Globus pallidus (tissue), 1 donor: ENCODE measurements at places on chromosomes 16 and 17.

DNA sequence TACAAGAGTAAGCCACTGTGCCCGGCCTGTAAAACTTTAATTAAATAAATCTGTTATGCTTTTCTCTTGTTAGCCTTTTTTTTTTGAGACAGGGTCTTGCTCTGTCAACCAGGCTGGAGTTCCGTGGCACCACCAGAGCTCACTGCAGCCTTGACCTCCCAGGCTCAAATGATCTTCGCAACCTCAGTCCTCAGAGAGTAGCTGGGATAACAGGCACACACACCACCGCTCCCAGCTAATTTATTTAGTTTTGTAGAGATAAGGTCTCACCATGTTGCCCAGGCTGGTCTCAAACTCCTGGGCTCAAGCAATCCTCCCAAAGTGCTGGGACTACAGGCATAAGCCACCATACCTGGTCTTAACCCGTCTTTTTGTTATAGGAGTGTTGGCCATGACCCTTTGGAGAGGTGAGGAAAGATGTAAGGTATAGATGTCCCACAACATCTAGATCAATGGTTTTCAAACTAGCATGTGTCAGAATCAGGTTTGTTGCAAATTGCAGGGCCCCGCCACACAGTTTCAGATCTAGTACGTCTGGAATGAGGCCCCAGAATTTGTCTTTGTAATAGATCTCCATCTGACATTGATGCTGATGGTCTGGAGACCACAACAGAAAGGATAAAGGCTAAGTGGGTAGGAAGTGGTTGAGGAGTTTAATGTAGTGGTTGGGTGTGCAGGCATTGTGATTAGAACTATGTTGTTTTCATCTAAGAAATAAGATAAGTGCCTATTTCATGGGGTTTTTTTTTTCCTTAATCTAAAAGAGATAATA is 4.3 kb upstream of the GGA2 start:
- no peak for DNase-seq

DNA sequence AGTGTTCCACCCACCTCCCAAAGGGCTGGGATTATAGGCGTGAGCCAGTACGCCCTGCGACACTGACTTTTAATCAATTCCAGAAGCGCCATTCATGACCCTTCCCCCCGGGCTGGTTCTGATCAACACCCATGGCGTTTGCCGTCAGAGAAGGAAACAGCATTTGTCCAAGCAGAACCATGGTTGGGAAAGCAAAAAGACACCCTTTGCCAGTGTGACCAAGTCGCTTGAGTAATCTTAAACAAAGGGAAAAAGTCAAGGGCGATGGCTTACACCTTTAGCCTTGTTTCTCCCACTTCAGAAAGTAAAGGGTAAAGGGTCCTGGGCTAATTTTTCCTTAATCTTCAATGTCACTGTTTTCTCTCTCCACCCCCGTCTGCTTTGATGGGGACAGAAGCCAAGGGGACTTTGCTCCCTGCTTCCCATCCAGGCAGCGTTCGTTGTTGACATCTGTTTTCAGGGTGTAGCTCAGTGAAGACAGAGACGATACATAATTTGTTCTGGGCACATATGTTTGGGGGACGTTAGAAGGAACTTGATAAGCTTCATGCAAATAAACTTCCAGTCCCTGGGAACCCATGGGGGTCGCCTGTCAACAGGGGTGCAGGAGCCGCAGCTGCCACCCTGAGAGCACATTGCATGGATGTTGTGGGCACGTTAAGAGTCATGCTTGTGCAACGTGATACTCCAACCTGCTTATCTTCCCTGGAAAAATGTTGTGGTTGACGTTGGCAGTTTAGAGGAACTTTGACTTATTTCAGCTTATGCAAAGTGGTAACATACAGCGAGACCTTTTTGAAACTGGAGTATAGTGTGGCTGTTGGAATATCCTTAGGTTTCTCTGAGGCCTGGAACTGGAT is 50.6 kb upstream of the TANGO6 start:
- no peak for DNase-seq

DNA sequence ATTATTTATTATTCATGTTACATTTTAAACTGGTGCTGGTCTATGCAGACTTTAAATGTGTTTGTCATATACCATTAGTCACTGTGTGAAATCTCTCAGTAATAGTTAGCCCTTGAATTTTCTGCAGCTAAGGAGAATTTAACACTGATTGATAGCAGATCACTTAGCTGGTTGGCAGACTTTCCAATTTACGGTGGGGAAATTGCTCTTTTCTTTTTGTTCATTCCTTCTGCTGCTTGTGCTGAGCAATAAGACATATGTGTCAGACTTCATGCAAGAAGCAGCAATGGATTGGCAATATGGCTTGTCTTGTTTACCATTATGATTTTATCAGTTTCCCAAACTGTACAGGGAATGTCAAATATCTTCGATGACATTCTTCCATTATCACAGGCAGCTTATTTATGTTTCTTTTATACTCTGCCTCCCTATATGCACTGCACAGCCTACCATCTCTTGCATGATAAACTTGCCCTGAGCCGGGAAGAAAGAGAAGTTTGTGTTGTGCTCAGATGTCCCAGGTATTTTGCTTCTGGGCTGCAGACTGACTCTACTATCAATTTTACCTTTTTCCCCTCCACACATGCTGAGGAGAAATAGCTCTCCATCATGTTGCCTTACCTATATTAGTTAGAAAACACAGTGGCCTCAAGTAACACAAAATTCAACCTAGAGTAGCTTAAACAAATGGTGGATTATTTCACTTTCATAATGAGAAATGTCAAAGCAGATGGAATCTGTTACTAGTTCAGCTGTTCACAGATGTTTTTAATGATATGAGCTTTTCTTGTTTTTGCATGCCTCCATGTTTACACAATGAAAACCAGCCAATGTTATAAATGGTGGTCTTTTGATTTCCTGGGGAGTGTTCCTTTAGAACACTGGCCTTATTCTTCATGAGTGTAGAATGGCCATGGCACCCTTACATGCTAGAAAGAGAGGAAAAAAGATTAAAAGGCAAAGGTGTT is 968.1 kb upstream of the GOT2 start:
- DNase-seq: no peak

DNA sequence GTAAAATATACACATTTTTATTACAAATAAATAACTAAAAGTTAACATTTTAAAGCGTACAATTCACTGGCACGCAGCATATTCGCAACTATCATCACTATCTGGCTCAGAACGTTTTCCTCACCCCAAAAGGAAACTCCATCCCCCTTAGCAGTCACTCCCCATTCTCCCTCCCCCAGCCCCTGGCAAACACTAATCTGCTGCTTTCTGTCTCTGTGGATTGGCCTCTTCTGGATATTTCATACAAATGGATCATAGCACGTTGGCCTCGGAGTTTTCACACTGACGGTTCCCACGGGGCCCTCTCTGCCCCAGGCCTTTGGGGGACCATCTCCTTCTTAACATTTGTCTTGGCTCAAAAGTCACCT is 64.6 kb downstream of the RTN4RL1 start:
- DNase-seq: no peak

DNA sequence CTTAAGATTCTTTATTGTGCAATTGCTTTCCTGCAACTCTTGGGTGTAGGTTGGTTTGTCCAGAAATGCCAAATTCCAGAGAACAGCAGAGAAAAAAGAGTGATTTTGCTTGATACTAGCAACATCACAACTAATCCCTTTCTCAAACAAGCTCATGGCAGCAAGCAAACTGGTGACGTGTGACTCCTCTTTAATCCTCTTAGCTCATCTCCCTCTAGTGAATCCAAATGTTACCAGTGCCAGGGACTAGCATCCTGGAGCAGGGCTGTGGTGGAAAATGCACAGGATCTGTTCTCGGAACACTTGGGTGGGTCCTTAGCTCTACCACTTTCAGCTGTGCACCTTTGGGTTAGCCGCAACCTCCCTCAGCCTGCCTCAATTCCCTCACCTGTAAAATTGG is 204.0 kb upstream of the CCL2 start:
- DNase-seq: no peak

- no peak for DNase-seq
Observed at GRCh38 chr17:1289695-1290094, 10.2 kb downstream of the TRARG1 start.

GRCh38 chr17:74618451-74618850 is 5.1 kb downstream of the CD300E start:
- DNase-seq: no peak

- no peak for DNase-seq
Observed at GRCh38 chr17:82327289-82327688, 6.3 kb downstream of the SECTM1 start.

GRCh38 chr17:31568539-31568938 is 177.1 kb downstream of the RAB11FIP4 start:
- DNase-seq: no peak

DNA sequence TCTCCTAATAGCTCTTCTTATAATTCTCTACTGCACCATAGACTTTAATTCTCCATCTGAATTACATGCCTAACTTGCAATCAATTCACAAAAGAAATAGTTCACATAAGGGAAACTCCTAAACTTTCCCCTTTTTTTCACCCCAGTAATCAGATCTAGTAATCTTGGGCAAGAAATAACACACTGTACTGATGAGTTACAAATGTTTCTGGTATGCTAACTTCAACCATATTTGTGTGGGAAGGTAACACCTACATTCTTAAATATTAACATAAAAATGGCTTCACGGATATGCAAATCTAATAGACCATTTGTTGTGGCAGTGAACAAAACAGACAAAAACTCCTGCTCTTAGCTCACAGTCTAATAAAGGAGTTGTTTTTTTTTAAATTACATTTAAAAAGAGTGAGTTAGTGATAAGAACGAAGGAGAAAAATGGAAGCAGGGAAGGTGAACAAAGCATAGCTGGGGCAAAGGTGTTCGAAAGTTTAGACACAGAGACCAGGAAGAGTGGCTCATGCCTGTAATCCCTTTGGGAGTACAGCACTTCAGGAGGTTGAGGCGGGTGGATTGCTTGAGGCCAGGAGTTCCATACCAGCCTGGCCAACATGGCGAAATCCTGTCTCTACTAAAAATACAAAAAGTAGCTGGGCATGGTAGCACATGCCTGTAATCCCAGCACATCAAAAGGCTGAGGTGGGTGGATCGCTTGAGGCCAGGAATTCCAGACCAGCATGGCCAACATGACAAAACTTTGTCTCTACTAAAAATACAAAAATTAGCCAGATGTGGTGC is 34.8 kb downstream of the CMTM3 start:
- DNase-seq: no peak

DNA sequence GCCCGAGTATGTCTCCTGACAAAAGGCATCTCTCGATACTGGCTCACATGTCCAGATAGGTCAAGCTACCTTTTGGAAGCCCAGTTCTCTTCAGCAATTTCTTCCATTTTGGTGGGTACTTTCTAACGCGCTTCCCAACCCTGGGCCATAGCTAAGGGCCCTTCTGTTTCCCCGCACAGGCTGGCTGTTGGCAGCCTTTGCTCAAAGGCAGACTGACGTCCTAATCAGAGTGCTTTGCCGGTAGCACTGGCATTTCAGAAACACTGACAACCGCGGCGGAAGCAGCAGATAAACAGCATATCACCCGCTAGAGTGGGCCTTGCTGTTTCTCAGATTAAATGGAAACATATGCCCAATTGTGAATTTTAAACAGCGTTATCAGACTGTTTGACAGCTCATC is 49.3 kb upstream of the MPHOSPH6 start:
- no peak for DNase-seq

DNA sequence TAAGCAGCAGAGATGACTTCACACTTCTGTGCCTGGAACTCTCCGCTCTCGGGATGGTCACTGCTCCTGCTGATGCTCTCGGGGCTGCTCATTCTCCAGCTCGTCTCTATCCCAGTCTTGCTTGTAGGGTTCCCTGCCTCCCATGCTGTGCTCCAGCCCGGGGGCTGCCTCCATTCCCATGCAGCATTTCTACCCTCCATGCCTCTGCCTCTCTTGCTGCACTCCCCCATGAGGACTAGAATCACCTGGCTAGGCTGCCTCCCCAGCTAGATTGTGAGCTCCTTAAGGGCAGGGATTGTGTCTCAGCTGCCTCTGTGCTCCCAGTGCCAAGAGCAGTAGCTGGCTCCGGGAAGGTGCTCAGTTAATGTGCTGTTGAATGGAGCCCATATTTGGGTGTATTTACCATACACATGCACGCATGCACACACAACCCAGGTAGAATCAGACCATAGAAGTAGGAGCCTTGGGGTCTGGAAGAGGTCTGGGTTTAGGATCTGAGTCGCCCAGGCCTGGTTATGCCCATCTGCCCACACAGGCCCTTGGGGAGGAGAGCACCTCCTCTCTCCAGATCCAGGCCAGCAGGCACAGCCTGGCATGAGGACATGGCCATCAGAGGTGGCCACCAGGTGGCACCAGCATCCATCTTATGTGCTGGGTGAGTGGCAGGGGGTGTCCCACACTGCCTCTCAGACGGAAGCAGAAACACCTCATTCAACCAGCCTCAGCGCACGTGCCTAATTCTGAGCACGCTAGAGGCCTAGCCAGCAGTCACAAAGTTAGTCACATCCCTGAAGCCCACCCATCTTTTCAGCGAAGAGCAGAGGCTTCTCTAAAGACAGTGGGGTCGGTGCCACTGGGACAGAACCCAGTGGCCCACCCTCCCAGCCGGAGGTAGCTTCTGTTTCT is 9.3 kb downstream of the GIT1 start:
- peak; percentile 87 for DNase-seq

DNA sequence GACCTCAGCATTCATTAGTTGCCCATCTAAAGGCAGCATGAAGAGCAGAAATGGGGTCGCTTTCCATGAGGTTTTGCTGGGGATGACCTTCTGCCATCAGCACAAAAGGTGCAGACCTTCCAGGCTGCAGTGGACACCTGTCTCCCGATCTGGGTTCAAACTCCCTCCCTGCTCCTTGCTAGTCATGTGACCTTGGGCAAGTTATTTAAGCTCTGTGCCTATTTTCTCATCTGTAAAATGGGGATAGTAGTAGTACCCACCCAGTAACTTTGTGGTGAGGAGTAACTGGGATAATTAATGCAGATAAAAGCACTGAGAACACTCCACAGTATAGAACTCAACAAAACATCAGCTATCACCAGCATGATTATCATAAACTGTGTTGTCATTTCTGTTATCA is 21.4 kb upstream of the COQ7 start:
- DNase-seq: no peak

DNA sequence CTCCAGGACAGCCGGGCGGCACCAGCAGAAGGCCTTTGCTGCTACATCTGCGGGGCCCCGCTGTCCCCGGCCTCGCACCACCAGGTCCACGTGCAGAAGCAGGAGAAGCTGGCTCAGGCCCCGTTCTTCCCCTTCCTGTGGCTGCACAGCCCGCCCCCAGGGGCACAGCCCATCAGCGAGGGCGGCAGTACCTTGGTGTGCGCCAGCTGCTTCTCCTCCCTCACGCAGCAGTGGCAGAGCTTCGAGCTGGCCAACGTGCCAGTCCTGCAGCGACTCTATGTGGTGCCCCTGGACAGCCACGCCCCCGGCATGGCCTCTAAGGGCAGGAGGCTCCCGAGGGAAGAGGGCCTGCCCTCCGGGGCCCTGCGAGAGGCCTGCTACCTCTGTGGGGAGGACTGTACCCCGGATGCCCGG is 58.3 kb upstream of the CIBAR2 start:
- no peak for DNase-seq
